ENCODE measurements at places on chromosomes 7 and 10. TPM values are rescaled to one million over a fixed set of nuclear protein-coding genes. Genes with fewer than 3 reads are reported as not detected.
A peak's percentile ranks its signal among the peaks of the same experiment; 100 is the strongest.

TACR2 gene
- total RNA-seq: not detected

DNA sequence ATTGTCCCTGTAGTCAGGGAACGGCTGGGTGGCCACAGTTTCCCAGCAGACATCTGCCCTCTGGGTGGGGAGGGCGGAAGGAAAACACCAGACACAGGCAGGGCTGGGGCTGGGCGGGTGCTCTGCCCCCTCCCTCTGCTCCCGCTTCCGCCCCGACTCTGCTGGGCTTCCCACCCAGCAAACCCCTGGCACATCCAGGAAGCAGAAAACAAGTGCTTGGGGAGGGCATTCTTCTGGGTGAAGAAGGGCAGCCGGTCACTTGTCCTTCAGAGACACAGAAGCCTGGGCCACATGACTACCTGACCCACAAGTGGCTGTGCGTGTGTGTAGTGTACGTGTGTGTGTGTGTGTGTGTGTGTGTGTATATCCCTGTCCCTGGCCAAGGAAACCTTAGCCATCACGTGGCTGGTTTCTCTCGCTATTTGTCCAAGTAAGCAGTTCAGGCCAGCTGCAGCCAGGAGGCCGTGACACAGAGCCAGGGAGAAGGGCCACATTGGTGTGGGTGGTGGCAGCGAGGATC is 77.9 kb downstream of the ZMIZ1 start:
- DNase-seq: no peak

BBS9 gene
- 9.1 TPM for total RNA-seq

DNA sequence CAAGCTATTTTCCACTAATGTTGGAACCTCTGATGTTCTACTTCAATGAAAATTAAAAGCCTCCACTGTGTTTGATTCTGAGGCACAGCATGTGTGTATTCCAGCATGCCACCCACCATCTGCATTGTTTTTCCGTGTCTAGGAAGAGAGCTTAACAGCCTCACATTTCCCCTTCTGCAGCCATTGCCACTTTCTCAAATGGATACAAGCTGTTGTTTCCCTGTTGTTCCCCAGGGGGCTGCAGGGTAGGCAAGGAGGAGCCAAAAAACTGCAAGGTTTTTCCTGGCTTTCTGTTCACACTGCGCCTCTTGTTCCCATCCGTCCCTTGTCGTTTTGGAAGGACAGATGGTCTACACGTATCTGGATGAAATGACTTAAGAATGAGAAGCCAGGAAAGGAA is 72.3 kb upstream of the DNAJB12 start:
- peak; percentile 25 for DNase-seq

- no peak for DNase-seq
These were observed 95.0 kb downstream of the CELF2 start for GRCh38 chr10:11112718-11113117.

Measured in SJCRH30 (cell line).